ENCODE measurements at places on chromosomes 1 and 21. TPM values are rescaled to one million over a fixed set of nuclear protein-coding genes. Genes with fewer than 3 reads are reported as not detected.

- DNase-seq: no peak
Measured at GRCh38 chr1:3514404-3514803, 59.9 kb downstream of the ARHGEF16 start.

- DNase-seq: no peak
Measured at GRCh38 chr1:236150311-236150955, 8.1 kb downstream of the GPR137B start.

DNA sequence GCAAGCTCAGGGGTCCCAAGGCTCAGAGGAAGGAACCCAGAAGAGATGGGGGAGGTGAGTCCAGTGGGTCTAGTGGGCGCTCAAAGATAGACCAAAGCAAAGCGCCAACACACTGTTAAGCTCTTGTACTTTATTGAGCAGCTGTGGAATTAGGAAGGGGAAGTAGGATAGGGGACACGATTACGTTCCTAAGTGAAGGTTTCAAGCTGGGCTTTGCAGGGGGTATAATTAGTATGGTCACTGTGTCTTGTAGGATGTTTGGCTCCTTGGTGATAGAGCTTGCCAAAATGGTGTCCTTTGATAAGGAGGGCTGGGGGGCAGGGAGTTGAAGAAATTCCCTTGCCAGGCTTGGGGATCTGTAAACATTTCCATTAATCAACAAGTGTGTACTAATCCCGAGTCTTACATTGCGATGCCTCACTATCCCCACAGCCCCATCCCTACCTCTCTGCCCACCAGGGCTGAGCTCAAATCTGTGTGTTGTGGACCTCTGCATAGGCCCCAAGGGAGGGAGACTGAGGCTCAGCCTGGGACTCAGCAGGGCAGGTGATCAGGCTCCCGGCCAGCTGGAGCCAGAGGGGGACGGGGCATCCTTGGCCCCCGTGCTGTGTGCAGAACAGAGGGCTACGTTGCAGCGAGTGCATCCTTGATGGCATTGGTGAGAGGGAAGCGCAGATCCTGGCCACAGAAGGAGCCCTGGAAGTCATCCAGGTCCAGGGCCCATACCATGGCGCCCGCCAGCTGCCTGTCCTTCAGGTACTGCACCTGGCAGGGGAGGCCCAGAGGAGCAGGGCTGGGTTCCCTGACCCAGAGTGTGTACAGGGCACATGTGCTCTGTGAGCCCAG lies 3.4 kb upstream of the MYBPH start:
- DNase-seq: no peak

The CELA2A gene
- not detected for total RNA-seq

GRCh38 chr1:53294567-53294966 lies 33.3 kb downstream of the LRP8 start:
- DNase-seq: no peak

DNA sequence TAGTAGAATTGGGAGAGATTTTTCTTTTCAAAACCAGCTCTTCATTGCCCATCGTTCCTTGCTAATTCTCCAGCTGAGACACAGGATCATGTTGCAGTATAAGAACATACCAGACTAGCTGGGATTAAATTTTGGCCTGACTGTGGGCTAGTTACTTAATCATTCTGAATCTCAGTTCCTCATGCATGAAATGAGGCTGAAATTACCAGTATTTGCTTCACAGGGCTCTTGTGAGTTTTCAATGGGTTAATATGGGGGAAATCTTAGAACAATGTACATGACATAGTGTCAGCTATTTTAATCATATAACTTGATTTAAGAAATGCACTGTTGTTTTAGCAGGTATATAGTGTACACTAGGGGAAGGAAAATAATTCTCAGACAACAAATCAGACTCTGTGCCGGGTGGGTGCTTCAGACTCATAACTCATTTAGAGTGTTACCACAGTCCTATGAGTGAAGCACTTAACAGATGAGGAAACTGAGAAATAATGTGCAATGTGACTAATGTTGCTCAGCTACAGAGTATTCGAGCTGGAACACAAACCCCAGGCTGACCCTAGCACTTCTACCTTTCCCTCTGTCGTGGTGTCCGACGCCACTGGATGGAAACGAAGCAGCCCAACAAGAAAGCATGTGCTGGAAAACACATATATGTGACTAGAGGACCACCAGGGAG lies 137.6 kb upstream of the SGIP1 start:
- DNase-seq: no peak

DNA sequence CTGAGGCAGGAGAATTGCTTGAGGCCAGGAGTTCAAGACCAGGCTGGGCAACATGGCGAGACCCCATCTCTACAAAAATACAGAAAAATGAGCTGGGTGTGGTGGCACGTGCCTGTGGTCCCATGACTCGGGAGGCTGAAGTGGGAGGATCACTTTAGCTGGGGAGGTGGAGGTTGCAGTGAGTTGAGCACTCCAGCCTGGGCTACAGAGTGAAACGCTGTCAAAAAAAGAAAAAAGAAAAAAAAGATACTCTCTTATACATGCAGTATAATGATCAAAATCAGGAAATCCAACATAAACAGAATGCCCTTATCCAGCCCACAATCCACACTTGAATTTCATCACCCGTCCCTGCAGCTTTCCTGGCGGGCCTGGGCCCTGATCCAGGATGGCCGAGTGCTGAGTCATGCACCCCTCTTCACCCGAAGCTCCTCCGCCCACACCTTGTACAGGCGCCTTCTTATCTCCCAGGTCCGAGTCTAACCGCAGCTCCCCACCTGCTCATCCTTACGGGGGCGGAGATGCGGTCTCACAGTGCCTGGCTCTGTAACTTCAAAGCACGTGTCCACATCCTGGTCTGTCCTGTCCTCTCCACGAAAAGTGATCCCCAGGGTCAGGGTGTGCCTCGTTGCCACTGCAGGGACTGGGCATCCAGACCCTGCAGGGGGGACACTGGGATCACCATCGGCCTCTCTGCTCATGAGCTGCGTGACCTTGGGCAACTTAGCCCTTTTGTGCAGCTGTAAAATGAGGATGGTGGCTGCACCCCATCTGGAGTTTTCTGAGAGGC lies 120.2 kb upstream of the SLC45A1 start:
- peak; percentile 62 for DNase-seq

The NEK2 gene
- total RNA-seq: 0.60 TPM

The KLHDC7A gene
- total RNA-seq: 0.32 TPM

The DMRTA2 gene
- total RNA-seq: not detected

DNA sequence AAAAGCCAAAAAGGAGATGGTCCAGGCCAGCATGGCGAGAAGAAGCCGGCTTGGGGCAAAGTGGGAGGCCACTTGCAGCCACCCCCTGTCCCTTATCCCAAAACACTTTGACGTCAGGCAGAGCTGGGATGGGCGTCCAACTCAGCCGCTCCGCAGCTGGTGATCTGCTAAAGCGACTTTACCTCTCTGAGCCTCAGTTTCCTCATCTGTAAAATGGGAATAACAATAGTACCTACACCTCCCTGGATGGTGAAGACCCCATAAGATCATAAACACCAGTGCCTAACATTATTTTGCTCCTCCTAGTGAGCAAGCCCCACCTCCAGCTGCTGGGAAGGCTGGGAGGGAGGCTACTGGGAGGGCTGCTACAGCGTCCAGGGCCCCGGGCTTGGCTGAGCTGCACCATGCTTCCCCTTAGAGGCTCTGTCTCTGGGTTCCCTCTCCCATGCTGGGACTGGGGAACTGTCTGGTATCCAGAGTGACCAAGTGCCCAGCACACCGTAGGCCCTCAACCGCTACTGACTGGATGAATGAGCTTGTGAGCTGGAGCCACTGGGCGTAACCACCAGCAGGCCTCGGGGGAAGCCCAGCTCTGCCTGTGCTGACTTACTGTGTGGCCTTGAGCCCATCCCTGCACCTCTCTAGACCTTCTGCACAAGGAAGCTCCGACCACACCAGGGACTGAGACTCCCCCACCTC lies 18.3 kb downstream of the IFFO2 start:
- DNase-seq: no peak

GRCh38 chr1:216461466-216461865 lies 38.2 kb upstream of the USH2A start:
- no peak for DNase-seq

The ORC1 gene
- total RNA-seq: 0.74 TPM

The ALX3 gene
- not detected for total RNA-seq

DNA sequence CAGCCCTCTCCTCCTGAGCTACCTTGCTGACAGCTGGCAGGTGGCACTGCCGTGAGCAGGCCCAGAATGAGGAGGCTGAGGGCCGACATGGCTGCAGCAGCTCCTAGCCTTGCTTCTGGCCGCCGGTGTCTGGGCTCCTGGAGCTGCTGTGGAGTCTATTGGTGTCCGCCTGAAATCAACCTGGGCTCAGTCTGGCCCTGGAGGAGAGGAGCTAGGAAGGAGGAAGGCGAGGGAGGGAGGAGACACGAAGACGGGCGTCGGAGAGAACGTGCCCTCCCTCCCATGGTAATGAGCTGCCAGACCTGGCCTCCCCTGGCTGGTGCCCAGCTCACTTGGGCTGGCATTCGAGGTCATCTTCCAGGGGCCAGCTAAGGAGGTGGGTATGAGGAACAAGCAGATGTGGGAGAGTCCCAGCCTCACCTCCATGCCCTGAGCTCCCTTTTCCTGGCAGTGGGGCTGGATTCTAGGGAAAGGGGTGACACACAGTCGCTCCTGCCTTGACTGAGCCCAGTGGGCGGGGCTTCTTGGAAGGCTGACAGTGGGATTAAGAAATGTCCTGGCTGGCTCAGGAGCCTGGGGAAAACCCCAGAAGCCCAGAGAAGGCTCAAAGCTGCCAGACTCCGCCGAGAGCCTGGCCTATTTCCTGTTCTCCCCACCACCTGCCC lies at the start of gene PDZK1IP1:
PDZK1IP1 (minus strand) TSS at position 193 of the 665 bp plus-strand sequence; CDS start at position 89, 104 bp downstream.
- DNase-seq: peak; percentile 91

DNA sequence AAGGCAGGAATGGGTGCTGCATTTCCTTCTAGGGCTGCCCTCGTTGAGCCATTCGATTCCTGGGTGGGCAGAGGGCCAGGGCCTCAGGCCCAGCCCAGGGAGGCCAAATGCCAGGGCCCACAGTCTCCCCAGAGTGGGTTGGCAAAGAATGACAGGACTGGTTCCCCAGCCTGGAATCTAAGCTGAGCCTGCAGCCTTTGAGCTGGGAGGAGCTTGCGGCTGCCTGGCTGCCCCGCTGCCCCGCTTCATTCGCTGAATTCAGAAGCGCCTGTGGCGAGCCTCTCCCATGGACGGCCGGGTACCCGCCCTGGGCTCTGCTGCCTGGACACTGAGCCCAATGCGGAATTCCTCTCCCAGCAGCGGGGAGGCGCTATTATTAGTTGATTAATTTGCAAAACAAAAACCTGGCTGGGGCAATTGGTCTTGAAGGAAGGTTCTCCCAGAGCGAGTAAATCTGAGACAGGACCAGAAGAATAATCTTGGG lies 32.3 kb upstream of the TARDBP start:
- DNase-seq: peak; percentile 45

The LGR6 gene
- not detected for total RNA-seq

- DNase-seq: no peak
Measured at GRCh38 chr1:61050541-61051442, 31.6 kb upstream of the NFIA start.

GRCh38 chr21:31457675-31458074 lies 113.6 kb upstream of the TIAM1 start:
- DNase-seq: no peak

The ZNF678 gene
- 5.7 TPM for total RNA-seq

The RXFP4 gene
- total RNA-seq: not detected

- DNase-seq: no peak
Measured at GRCh38 chr1:32743380-32744070, 41.0 kb upstream of the SYNC start.

The RAP1GAP gene
- 0.36 TPM for total RNA-seq

GRCh38 chr1:35844826-35845225 lies 37.0 kb downstream of the AGO4 start:
- DNase-seq: no peak

DNA sequence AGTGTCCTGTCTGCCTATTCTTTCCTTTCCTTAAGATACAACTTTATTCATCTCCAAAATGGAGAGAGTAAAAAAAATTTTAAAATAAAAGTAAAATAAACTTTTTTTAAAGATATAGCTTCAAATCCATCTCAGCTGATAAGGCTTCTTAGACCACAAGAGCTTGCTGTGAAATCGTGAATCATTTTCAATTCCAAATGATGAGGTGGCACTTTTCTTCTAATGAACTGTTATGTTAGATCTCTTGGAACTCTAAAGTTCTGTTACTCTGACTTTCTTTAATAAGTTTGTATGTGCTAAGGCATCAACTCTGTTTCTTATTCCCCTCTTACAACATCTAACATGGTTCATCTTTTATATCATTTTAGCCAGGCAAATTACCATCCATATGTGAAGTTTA lies 4.5 kb downstream of the SH3GLB1 start:
- no peak for DNase-seq

The OPRD1 gene
- not detected for total RNA-seq

GRCh38 chr1:243254233-243254926 lies 701 bp downstream of the CEP170 start:
- no peak for DNase-seq

DNA sequence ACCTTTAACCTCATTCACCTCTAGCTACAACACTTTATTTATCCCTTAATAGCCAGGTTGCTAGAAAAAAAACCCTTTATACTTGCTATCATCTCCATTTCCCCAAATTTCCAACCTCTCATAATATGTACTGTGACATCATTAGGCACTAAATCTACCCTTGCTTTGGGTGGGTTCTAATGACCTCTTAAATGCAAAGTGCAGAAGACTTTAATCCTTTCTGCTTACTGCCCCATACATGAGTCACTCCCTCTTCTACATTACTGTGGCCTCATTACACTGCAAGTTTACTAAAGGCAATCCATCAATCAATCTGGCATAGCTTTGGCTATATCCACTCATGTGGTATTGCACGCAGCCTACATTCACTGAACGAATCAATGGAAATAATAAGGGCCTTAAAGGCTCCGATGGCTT lies 353.3 kb downstream of the SMYD3 start:
- no peak for DNase-seq

The BRDT gene
- 2.8 TPM for total RNA-seq

- DNase-seq: peak; percentile 24
Measured at GRCh38 chr1:87942165-87942564, 613.5 kb downstream of the LMO4 start.

DNA sequence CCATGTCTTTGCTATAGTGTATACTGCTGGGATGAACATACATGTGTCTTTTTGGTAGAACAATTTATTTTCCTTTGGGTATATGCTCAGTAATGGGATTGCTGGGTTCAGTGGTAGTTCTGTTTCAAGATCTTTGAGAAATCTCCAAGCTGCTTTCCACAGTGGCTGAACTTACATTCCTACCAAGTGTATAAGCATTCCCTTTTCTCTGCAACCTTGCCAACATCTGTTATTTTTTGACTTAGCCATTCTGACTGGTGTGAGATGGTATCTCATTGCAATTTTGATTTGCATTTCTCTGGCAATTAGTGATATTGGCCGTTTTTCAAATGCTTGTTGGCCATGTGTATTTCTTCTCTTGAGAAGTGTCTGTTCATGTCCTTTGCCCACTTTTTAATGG lies 37.5 kb upstream of the ANGPTL1 start:
- no peak for DNase-seq

GRCh38 chr1:206985162-206985749 lies 15.0 kb upstream of the FCAMR start:
- no peak for DNase-seq

GRCh38 chr1:25462732-25463131 lies 32.0 kb downstream of the MACO1 start:
- DNase-seq: no peak

The SMCP gene
- not detected for total RNA-seq

All from omental fat pad (tissue), 4 donors.